ENCODE measurements at places on chromosomes 5 and 9. TPM values are rescaled to one million over a fixed set of nuclear protein-coding genes. Genes with fewer than 3 reads are reported as not detected.

- H3K36me3 ChIP-seq, result no peaks in the 10 kb centered on the region
- DNase-seq, result no peak
- peaks cover 2% of the 10 kb centered on the region for H3K27me3 ChIP-seq
- no peak overlapping the region for H3K4me3 ChIP-seq
- peaks cover 10% of the 10 kb centered on the region for H3K4me1 ChIP-seq
Measured at GRCh38 chr9:82201196-82201595, 212.6 kb downstream of the SPATA31D1 start.

GRCh38 chr5:136808756-136809155 is 443.4 kb upstream of the TRPC7 start:
- H3K4me1 ChIP-seq, result peaks cover 60% of the 10 kb centered on the region
- H3K4me3 ChIP-seq, result no peak overlapping the region
- H3K27me3 ChIP-seq, result no peaks in the 10 kb centered on the region
- DNase-seq, result no peak
- H3K27ac ChIP-seq, result no peak overlapping the region

DNA sequence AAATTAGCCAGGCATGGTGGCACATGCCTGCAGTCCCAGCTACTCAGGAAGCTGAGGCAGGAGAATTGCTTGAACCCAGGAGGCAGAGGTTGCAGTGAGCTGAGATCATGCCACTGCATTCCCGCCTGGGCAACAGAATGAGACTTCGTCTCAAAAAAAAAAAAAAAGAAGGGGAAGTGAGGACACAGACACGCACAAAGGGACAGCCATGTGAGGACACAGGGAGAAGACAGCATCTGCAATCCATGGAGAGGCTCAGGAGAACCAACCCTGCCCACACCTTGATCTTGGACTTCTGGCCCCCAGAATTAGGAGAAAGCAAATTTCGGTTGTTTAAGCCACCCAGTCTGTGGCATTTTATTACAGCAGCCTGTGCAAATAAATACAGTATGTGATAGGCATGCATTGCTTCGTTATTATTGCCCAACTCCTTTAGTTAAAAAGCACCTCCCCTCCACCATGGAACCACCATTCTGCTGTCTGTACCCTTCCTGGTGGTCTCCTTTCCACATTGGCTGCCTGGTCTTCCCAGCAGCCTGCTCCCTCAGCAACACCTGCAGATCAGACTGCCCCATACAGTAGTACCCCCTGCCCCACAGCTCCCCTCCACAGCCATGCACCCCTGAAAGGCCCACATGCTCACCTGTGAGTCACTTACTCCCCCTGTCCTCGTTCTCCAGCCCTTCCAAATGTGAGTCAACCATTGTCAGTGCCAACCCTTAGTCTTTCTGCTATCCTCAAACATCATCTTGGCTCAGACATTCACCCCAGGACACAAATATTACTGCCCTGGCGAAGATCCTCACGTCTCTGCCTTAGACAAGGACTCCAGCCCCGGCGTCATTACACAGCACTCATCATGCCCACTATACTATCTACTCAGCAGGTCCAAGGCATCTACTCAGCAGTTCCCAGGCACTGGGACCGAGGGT is 128.8 kb downstream of the ROR2 start:
- no peak for DNase-seq
- H3K4me3 ChIP-seq, result no peak overlapping the region
- H3K27me3 ChIP-seq, result peaks cover 23% of the 10 kb centered on the region
- H3K36me3 ChIP-seq, result no peaks in the 10 kb centered on the region
- H3K27ac ChIP-seq, result no peak overlapping the region

The CHSY3 gene
- not detected for total RNA-seq

The PCDHGA10 gene
- total RNA-seq, result 1.3 TPM

GRCh38 chr9:113592876-113593575 is 129.5 kb downstream of the RGS3 start:
- H3K4me3 ChIP-seq, result peak overlapping the region; percentile 96
- H3K27ac ChIP-seq, result peak overlapping the region; percentile 92
- H3K4me1 ChIP-seq, result peaks cover 47% of the 10 kb centered on the region
- peaks cover 7% of the 10 kb centered on the region for H3K27me3 ChIP-seq
- peaks cover 29% of the 10 kb centered on the region for H3K36me3 ChIP-seq

DNA sequence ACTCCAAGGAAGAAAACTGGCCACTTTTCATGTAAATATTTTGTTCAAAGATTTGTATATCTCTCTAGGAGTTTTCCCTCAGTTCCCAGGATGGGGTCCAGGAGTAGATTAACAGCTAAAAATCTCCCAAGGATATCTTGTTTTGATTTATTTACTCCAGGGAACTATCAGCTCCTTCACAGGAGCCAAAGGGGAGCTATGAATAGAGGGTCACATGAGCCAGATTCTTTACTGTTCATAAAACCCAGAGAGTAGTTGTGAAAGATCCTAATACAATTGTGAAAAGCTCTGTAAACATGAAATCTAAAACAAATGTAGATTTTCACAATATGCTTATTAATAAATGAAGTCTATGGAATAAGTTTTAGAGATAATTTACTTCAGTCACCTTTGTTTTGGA is 16.9 kb downstream of the DIMT1 start:
- no peak overlapping the region for H3K4me3 ChIP-seq
- H3K27ac ChIP-seq, result 0 out of 2 replicates have a peak overlapping the region, but pooled peaks have one; percentile 13

The ARHGEF37 gene
- total RNA-seq, result 0.66 TPM

DNA sequence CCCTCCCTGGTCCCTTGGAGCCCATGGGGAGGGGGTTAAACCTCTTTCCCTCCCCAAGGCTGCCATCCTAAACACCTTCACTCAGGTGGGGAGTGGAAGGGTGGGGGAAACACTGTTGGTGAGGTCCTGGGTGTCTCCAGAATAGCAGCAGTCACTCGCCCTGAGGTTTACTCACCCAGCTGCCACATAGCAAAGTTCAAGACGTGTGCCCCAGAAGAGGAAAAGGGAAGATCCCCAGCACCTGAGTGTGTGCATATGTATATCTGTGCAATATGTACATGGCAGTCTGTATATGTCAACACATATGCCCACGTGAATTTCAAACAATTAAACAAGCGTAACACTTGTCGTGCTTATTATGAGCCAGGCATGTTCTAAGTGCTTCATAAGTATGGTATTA is 31.3 kb upstream of the SMU1 start:
- peak overlapping the region; percentile 87 for H3K27ac ChIP-seq
- H3K36me3 ChIP-seq, result peaks cover 22% of the 10 kb centered on the region
- H3K4me1 ChIP-seq, result peaks cover 57% of the 10 kb centered on the region
- DNase-seq, result no peak
- no peaks in the 10 kb centered on the region for H3K27me3 ChIP-seq

GRCh38 chr9:93819905-93820304 is 135.2 kb downstream of the BARX1 start:
- H3K36me3 ChIP-seq, result no peaks in the 10 kb centered on the region
- no peaks in the 10 kb centered on the region for H3K4me1 ChIP-seq
- no peak overlapping the region for H3K4me3 ChIP-seq
- peaks cover 3% of the 10 kb centered on the region for H3K27me3 ChIP-seq
- no peak overlapping the region for H3K27ac ChIP-seq
- DNase-seq, result no peak

The OR1Q1 gene
- total RNA-seq, result not detected

- no peak overlapping the region for H3K27ac ChIP-seq
- DNase-seq, result no peak
- peaks cover 14% of the 10 kb centered on the region for H3K4me1 ChIP-seq
- H3K27me3 ChIP-seq, result no peaks in the 10 kb centered on the region
- H3K36me3 ChIP-seq, result peaks cover 37% of the 10 kb centered on the region
Measured at GRCh38 chr9:33952066-33952465, 96.6 kb downstream of the UBAP2 start.

The GRXCR2 gene
- total RNA-seq, result not detected

DNA sequence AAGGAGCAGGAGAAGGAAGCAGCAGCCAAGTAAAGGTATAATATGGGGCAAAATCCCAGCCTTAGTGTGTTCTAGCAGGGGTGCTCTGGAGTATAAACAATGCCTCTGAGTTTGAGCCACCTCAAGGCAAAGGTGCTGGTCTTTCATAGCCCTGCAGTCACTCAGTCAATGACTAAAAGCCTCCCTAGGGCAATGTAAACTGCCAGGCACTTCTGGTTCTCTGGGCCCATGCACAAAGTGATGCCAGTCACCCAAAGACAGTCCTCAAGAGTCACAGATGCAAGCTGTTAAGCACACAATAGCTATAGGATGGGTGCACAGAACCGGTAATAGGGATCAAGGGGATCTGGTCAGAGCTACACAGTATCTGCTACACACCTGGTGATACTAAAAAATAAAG is 12.6 kb downstream of the ZBTB5 start:
- DNase-seq, result no peak
- H3K27ac ChIP-seq, result peak overlapping the region; percentile 2
- H3K36me3 ChIP-seq, result peaks cover 13% of the 10 kb centered on the region
- no peak overlapping the region for H3K4me3 ChIP-seq

GRCh38 chr5:122435234-122435633 is 123.2 kb downstream of the SNCAIP start:
- no peak overlapping the region for H3K27ac ChIP-seq
- H3K27me3 ChIP-seq, result peaks cover 2% of the 10 kb centered on the region
- DNase-seq, result no peak
- no peaks in the 10 kb centered on the region for H3K36me3 ChIP-seq

- H3K36me3 ChIP-seq, result peaks cover 10% of the 10 kb centered on the region
- no peaks in the 10 kb centered on the region for H3K4me1 ChIP-seq
- H3K4me3 ChIP-seq, result no peak overlapping the region
- no peak overlapping the region for H3K27ac ChIP-seq
- peaks cover 7% of the 10 kb centered on the region for H3K27me3 ChIP-seq
Measured at GRCh38 chr9:135060461-135061116, 26.9 kb upstream of the OLFM1 start.

- H3K27ac ChIP-seq, result no peak overlapping the region
- H3K4me1 ChIP-seq, result peaks cover 47% of the 10 kb centered on the region
- no peak for DNase-seq
- H3K36me3 ChIP-seq, result peaks cover 5% of the 10 kb centered on the region
- peaks cover 6% of the 10 kb centered on the region for H3K27me3 ChIP-seq
- no peak overlapping the region for H3K4me3 ChIP-seq
Measured at GRCh38 chr9:70576116-70576515, 161.7 kb upstream of the KLF9 start.

The CD274 gene
- total RNA-seq, result 11.9 TPM

- H3K4me1 ChIP-seq, result no peaks in the 10 kb centered on the region
- no peak overlapping the region for H3K4me3 ChIP-seq
- H3K27ac ChIP-seq, result no peak overlapping the region
- H3K27me3 ChIP-seq, result peaks cover 2% of the 10 kb centered on the region
Measured at GRCh38 chr5:109479260-109479860, 69.6 kb upstream of the PJA2 start.

All from HFFc6 (cell line).